HEK293T (cell line): ENCODE measurements at places on chromosomes 2 and 18.

DNA sequence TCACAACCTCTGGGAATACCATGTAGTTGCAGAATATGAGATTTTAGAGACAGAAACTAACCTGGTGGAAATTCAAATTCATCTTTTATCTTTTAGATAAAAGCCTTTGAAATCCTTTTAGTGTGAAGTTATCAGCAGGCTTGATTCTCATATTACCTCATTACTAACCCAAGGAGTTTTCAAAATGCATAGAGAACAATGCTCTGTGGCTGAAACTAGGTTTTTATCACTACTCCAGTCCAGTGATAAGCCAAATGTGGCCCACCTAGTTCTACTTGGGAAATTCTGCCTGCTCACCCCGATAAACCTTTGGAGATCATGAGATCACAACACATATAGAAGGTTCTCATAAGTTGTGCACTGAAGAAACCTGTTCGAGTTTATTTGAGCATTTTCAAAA, 121.7 kb downstream of the MMADHC start:
- DNase-seq: no peak

- no peak for DNase-seq
Observed at GRCh38 chr2:148132412-148132811, 111.5 kb downstream of the MBD5 start.

DNA sequence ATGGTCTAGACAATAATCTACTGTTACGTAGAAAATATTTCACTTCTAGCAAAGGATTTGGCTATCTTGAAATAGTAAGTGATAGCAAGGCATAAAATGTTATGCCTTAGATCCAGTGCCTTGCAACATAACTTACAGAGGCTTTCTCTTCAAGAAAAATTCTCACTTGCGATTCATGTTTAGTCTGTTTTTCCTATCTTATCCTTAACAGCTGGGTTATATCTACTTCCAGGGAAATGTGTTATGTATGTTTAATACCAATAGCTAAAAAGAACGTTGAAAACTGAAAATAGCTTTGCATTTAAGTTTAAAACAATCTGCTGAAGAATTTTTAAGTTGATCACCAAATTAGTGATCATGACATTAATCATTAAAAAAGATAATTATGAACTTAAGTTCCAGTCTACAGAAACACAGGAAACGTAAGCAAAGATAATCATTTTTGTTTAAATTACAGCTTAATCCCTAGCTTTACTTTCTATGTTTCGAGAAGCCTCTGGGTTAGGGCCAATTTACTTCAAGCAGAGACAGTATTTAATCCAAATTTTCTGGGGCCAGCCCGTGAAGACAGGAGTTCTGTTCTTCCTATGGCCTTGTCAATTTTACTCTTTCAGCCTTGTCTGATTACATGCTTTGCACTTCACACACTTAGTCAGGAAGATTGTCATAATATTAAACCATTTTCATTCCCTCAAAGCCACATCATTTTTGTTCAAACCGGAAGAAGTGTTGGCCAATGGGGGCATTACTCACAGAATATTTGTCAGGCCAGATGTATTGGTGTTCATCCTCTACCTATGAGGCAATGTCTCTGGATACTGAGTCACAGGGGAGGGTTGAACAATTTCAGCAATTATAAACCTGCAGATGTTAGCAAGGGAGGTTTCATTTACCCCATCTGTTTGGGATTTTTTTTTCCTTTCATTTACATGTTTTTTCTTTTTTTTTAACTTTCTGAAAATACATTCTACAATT, 1132.9 kb upstream of the ZEB2 start:
- DNase-seq: no peak

- no peak for DNase-seq
Observed at GRCh38 chr2:221270806-221271205, 301.3 kb downstream of the EPHA4 start.

- DNase-seq: no peak
Observed at GRCh38 chr2:74186038-74186437, 7.4 kb upstream of the MOB1A start.

GRCh38 chr2:217552081-217552480, 450.7 kb downstream of the TNS1 start:
- no peak for DNase-seq

- DNase-seq: no peak
Observed at GRCh38 chr2:148922776-148923475, 47.9 kb downstream of the KIF5C start.

DNA sequence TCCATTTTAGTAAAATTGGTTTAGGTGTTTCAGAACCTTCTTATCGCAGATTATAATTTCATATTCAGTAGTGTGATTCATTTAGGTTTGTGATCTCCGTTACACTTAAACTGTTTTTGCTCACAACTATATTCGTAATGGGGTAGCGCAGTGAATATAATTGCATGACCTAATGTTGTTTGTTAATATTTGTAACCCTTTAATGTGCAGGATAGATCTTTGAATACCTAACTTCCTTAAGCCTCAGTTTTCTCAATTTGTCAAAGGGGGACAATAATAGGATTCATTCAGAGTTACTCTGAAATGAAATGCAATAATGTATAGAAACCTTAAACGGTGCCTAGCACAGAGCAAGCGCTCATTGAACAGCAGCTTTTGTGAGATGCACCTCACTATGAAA, 558 bp upstream of the ZDBF2 start:
- DNase-seq: no peak

DNA sequence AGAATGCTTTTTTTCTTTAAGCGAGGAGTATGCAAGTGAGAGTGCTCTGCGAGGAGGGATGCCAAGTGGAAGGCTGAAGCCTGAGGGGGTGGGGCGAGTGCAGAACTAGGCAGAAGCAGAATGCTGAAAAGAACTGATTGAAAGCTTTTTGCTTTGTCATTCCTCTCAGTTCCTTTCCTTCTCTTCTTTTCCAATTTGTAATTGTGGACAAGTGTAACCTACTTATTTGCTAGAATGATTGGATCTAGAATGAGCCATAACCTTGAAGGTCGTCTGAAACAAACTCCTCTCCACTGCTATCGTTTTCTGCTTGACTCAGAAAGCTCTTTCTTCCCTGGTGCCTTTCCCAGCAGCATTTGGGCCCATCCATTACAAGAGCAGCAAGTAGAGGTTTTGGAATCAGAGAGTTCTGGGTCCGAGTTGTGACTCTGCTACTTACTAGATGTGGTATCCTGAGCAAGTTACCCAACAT, 115.3 kb downstream of the METTL8 start:
- DNase-seq: no peak

DNA sequence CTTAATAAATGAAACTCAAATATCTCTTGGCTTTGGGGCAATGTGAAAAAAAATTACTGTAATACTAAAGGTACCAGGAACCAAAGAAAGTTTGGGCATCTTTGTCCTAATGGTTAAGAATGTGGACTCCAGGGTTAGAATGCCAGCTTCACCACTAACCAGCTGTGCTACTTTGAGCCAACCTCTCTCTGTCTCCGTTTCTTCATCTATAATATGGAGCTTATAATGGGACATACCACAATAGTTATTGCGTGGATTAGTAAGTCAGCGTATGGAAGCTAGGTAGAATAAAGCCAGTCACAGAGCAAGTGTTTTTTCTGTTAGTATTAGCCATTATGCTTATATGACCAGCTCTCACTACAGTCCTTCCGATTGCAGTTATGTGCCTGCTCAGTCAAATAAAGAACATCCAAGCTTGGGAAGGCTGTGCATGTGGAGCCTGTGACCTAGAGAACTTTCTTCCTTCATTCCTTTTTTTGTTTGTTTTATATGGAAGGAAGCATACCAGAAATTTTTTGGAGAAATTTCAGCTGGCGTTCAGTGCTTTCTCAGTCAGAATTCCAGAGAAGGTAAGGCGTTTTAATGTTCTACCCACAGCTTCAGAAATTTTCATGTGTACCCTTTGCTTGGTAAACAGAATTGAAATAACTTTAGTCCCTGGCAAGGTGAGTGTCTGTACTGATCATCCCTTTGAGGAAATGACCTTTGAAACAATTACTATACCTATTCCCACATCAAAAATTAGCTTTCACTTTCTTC, 114.0 kb upstream of the RND3 start:
- no peak for DNase-seq

DNA sequence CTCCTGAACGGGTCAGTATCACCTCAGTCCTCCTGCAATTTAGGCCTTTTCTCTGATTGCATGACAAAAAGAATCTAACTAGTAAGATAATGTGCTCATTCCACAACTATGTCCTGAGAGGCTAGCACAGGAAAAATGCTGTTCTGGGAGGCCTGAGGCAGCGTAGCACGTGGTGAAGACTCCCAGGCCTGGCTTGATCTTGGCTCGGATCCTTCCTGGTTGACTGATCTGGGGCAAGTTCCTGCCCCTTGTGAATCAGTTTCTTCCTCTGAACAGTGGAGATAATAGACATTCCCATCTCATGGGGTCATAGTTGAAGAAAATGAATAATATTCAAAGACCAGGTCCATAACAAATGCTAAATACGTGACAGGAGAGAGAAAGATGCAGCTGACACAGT, 12.3 kb downstream of the FBLN7 start:
- no peak for DNase-seq

DNA sequence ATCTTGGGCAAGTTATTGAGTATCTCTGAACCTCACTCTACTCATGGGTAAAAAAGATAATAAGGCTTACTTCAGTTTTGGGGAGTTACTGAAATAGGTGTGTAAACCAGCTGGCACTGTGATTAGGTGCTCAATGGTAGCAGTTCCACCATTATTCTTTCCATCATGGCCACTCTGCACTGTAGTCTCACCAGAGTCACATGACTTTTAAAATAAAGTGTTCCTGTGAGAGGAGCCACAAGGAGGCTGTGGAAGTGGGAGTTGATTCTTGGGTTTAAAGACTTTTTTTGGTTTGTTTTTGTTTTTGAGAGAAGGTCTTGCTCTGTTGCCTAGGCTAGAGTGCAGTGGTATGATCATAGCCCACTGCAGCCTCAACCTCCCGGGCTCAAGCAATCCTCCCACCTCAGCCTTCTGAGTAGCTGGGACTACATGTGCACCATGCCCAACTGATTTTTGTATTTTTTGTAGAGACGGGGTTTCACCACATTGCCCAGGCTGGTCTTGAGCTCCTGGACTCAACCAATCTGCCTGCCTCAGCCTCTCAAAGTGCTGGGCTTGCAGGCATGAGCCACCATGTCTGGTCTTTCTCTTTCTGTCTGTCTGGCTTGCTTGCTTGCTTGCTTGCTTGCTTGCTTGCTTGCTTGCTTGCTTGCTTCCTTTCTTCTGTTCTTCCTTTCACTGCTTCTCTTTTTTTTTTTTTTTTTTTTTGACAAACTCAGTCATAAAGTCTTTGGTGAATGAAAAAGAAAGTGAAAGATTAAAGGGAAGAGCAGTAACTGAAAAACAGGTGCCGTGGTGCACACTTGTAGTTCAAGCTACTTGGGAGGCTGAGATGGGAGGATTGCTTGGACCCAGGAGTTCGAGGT, 21.2 kb upstream of the ACVR1 start:
- DNase-seq: no peak

DNA sequence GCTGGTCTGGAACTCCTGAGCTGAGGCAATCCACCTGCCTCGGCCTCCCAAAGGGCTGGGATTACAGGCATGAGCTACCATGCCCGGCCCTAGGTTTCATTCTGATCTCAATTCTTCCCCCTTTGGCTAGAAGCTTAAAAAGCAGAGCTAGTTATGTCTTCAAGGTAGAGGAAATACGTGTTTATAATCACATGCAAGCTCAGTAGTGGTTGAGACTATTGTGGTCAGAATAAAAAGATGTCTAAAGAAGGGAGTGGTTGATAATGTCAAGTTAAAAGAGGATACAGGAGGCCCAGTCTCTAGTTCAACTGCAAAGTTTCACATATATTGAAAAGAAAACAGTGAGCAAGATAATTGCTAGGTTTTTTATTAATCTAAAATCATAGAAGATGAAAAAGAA, 807.8 kb upstream of the ACVR2A start:
- no peak for DNase-seq

GRCh38 chr18:35024965-35025364, 16.2 kb upstream of the MAPRE2 start:
- no peak for DNase-seq

DNA sequence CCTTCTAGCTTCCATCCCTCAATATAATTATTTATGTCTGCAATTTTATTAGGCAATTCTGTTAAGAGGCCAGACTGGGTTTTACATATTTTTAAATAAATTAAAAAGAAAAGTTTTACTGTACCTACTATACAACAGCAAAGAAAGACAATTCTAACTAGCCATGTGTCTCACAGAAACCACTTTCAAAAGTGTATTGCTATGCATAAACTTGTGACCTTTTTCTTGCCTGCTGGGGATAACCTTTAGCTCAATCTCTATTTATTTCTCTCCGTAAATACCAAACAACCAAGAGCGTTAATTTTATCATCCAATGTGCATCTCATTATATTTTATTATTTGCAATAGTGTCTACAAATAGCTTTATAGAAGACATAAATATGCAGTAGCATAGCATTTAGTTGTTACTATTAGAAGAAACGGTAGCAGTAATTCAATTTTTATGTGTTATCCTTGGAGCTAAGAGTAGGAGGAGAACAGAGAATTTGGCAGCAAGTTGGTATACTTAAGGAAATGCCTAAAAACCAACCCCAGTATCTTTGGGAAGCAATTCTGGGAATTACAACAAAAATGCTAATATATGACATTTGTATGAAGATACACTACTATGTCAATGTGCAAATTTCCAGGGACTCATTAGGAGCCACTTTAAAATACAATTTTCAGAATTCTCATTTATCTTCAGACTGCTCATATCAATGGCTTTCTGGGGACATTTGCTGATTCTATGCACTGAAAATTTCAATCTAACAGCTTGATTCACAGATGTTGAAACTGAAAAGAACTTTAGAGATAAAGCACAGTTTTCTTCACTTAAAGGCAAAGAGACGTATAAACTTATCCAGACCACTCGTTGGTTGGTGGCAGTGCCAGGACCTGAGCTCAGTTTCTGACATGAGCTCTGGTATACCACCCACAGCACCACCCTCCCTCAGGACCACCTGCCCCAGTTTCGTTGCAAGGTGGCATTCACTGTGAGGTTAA, 23.0 kb upstream of the RTN4 start:
- no peak for DNase-seq

- DNase-seq: no peak
Observed at GRCh38 chr2:145190031-145190703, 670.2 kb upstream of the ZEB2 start.

DNA sequence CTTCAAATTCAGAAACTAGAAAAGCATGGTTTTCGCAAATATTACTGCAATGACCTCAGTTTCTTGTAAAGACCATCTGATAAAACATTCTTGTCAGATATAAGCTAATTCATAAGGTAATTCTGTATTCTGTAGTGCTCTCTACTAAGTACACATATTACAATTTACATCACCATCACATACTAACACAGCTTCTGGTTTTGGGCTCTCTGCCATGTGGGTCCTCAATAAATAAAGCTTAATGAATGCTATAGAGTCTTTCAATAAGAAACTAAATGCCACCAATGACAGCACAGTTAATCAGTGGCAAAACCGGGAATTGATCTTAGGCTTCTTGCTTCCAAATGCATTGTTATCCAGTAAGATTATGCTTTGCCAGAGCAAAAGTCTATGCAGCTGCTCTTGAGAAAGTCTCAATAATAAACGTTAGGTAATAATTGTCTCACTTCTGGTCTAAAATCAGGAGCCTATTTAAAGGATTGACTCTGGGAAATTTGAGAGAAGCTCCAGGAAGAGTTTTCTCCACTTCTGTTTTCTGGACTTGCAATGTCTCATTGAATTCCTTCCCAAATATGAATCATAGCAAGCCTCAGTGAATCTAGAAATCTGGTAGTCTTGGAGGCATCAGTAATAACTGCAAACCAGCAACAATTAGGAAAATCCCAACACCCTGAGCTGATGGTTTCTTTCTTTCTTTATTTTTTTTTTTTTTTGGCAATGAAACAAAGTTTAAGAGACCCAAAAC, 67.9 kb upstream of the RAPGEF4 start:
- no peak for DNase-seq
